ENCODE measurements at places on chromosomes 1 and 21. TPM values are rescaled to one million over a fixed set of nuclear protein-coding genes. Genes with fewer than 3 reads are reported as not detected.

Gene CSF3R
- 0.05 TPM for total RNA-seq

Gene NMNAT2
- not detected for total RNA-seq

Gene CFAP74
- total RNA-seq, result not detected

Gene ZFP69
- 2.7 TPM for total RNA-seq

- no peak for DNase-seq
Observed at GRCh38 chr1:3321559-3322449, 132.7 kb upstream of the ARHGEF16 start.

DNA sequence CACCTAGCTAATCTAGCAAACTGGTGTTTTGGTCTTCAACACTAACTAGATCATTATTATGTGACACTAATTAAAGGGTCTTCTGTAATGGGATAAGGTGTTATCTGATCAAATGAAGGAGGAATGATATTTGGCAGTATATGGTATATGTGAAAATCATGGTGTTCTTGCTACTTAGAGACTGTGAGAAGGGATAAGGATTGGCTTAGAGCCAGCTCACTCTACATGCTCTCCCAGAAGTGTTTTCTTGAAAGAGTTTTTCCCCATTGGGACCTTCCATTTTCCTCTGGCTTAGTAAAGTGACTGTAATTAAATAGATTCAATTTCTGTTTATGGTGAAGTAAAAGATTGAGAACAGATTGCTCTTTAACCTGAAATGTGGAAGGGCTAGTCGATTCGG lies 71.2 kb upstream of the RGL1 start:
- no peak for DNase-seq

DNA sequence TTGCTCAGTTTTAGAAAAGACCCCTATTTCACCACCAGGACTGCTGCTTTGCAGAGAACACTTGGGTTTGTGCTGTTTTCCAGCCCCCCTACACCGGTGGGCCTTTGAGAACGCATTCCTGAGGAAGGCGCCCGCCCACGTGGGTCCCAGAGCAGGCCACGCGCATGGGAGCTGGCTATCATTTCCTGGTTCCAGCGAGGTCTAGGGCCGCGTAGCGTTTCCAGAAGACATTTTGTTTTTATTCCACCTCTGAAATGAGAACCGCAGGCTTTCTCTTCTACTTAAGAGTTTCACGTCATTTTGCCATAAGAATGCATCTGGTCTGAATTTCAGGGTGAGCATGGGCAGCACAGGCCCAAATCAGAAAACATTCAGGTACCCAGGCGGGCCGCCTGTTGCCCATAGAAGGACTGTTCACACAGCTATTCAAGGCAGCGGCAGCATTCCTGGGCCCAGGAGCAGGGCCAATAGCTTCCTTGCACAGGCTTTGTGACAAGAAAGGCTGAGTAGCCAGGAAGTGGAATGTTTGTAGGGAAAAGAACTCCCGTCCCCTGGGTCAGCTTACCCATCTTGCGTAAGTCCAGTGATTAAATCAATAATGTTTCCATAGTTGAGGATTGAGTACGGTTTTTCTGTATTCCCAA lies 1.4 kb upstream of the KLHL21 start:
- peak; percentile 47 for DNase-seq

DNA sequence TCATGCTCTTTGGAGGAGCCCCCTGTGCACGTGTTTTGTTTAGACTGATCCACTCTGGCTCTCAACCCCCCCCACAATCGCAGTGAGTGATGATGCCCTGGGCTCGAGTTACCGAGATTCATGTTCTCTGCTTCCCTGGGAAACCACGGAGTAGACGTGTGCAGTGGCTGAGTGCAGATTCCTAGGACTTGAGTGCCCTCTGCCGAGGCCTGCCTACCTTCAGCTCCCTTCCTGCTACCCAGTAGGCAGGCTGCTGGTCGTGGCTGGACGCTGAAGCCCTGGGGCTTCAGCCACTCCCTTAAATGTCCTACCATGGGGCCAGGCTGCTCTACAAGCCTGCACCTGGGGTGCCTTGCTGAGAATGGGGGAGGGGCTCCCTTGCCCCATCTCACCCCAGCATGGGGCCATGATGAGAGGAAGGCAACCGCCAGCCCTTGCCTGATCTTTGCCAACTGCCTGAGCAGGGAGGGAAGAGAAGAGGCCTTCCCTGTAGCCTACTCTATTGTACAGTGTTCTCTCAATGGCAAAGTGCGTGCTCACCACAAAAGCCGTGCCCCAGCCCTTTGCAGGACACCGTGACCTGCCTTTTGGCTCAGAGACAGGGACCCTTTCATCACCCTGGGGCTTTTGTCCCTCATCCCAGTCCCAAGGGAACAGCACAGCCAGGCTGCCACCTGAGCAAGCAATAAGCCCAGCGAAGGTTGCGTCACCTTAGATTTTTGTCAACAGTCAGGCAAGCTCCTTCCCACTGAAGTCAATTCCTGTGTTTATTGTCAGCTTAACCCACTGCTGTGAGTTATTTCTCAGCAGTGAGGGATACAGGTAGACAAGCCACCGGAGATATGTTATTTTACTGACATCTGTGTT lies 4.1 kb upstream of the GRIK3 start:
- DNase-seq, result no peak

DNA sequence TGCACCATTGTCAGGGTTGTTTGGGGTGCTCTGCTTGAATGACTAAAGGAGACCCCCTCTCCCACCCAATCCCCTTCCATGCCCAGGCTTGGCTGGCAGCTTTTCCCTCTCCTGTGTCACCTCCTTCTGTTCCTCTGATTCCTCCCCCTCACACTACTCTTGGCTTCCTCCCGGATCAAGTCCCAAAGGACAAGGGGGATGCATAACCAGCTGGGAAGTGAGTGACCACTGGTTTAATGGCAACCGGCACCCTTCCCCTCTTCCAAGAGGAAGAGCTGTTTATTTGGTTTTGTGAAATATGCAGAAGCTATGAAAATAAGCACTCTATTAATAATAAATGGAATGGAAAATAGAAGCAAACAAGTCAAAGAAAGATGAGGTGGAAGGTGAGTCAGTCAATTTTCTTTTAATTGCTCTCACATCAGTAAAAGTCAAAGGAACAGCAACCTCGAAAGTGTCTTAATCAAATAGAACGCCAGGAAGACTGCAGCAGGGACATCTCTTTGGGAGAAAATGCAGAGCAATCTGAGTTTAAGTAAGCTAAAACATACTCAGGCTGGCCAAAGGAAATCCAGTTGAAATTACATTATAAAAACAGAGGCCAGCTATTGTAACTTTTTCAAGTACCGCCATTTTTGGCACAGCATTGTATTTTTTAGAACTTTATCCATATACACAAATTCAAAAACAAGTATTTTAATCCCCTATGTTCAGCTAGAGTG lies 322.5 kb downstream of the SIPA1L2 start:
- no peak for DNase-seq

DNA sequence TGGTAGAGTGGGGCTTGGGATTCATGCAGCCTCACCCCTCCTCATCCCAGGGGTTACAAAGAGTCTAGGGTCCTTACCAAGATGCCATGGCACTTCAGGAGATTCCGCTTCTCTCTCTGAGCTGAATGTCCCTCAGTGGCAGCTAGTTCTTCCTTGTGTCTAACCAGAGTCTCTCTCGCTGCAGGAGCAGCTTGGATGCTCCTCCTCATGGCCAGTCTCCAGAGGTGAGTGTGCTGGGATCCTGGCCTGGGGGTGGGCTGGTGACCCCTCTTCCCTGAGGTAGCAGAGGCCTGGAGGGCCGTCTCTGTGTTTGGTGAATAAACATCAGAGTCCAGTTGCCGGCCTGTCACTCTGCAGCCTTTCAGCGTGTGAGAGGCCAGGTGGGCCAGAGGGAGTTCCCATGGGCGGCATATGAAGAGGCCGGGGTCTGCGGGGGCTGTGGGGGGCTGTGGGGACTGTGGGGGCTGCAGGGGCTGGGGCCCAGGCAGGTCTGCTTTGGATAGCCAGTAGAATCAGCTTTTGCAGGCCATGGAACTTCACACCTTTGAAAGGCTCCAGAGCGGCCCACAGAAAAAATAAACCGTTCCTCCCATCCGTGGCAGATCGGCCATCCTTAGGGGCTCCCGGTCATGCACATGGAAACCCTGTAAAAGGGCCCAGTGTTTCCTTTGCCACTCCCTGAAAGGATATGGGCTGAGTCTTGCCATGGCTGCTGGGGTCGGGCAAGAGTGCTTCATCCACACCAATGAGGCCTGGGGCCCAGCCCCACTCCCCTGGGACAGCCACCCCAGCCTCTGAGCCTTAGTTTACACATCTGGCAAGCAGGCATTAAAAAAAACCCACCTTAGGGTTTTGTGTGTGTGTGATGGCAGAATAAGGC lies 256.4 kb downstream of the FOXD2 start:
- no peak for DNase-seq
